Activated naive CD4-positive, alpha-beta T cell treated with anti-CD3 and anti-CD28 coated beads, Interleukin-2, amount 50 U/mL, for 16 hours (primary cell): ENCODE measurements at places on chromosomes 3 and 15.
A peak's percentile ranks its signal among the peaks of the same experiment; 100 is the strongest.

- no peak for DNase-seq
These were observed 9.5 kb downstream of the SEC22C start for GRCh38 chr3:42572278-42572677.

DNA sequence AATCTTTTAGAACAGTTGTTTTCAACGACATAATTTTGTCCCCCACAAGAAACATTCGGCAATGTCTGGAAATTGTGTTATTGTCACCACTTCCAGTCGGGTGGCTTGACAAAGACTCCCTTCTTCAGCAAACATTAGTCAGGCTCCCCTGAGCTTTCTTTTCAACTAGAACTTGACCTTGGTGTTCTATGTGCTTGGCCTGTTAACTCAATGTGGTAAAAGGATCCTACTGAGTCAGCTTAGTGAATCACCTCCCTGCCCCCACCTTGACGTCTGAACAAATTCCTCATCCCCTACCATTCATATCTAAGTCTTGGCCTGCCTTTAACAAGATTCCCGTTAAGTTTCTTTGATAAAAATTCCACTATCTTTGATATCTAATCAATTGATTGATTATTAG is 465.0 kb upstream of the ROBO1 start:
- DNase-seq, result no peak

DNA sequence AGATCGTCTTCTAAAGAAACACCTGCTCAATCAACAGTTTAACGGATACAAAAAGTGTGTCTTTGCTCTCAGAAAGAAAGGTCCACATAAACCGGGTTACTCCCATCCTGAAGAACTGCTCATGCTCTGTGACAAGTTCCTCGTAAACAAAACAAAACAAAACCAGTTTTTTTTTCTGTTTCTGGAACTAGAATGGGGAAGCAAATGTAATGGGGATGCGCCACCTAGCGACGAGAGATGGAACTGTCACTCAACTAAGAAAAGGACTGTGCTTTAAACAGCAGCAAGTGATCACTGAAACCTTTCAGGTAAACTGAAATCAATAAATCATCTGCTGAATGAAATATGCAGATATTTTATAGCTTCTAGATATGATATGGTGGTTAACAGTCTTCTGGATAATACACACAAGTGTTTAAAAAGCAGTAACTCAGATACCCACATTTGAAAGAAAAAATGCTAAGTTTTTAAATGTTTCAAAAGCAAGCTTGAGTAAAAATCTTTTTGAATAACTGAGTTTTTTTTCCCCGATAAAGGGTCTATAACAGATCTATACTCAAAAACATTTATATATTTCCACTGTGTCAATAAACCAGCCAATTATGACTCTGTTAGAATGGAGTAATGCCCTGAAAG is 10.9 kb downstream of the TM2D3 start:
- peak; percentile 68 for DNase-seq

DNA sequence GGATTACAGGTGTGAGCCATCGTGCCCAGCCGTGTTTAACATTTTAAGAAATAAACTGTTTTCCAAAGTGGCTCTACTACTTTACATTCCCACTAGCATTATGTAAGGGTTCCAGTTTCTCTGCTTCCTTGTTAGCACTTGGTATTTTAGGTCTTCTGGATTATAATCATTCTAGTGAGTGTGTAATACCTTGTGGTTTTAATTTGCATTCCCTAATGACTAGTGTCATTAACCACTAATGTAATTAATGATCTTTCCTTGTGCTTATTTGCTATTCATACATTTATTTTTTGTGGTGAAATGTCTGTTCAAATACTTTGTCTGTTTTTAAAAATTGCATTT is 30.7 kb downstream of the ARIH2 start:
- DNase-seq, result no peak

- no peak for DNase-seq
These were observed 43.2 kb upstream of the EPHB1 start for GRCh38 chr3:134751831-134752230.

GRCh38 chr15:100093211-100094126 is 248.3 kb downstream of the ADAMTS17 start:
- DNase-seq, result no peak

- no peak for DNase-seq
These were observed 108.7 kb upstream of the UBE2E2 start for GRCh38 chr3:23094412-23094811.

DNA sequence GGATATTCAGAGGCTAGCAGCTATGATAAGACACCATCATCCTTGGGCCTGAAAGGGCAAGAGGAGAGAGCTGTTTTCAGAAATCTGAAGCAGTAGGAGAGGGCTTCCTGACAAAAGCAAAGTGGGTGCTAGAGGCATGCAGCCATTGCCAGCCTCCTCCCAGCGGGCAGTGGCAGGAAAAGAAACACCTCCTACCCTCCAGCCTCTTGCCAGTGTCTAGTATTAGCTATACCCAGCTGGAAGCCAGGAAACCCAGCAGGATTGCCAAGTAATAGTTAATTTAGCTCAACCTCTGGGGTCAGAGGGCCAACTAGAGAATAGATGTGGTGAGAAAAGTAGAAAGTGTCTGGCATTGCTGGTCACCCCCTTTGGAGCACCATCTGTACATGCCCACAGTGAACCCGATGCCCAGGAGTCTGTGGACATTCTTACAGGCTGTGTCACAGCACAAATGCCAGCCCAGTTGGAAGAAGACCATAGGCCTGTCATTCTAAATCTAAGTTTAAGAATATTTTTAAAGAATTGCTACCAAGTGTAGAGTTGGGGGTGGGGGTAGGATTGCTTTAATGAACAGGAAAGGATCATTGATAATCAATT is 85.3 kb downstream of the HCN4 start:
- no peak for DNase-seq

DNA sequence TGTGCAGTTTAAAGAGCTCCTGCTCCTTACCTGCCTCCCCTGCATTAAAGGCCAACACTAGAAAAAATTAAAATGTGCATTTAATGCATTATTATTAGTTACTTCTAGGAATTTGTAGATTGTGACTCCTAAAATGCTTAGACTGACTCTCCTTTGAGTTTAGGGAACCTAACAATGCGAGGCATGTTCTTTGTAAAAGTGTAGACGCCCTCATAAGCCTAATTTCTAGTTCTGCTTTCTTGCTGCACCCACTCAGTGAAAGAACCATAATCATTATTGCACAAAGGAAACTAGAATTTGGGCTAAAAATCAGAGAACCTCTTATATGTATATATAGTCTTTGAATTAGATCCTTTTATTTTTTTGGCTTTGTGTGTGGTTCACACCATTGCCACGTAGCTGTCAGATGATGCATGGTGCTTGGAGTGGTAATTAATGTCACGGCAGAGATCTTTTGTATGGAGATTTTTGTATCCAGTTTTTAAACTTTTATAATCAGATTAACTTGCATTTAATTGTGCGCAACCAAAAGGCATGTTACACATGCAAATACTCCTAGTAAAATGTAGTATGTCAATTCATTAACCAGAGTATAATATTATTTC is 710 bp downstream of the ABHD10 start:
- no peak for DNase-seq

DNA sequence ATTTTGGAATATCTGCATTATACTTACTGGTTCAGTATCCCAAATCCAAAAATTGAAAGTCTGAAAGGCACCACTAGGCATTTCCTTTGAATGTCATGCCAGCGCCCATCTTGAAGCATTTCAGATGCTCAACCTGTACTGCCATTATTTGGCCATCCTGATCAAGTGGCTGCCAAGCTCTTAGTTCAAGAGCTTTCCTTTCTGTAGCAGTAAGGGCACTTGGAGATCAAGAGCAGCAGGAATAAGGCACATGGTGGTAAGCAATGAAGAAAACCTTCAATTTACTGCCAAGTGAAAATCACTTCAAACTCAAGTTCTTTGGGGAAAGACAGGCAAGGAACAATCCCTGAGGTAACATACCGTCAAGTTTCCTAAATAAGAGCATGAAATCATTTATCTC is 10.0 kb downstream of the RHOA start:
- DNase-seq, result no peak

DNA sequence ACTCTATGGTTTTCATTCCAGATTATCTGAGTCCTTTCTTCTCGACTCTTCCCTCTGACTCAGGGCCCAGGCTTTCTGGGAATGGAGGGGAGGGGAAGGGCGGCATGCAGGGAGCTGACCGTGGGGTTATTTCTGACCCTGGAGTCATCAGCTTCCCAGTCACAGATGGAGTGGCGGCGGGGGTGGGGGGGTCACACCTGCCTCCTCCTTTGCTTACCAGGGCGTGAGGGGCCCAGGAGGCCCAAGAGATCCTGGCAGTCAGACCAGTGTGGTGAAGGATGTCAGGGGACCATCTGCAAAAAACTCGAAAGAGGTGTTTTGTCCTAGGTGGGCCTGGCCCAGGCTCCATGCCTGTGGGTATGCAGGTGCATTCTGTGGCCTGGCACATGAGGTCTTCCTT is 996 bp upstream of the XIRP1 start:
- DNase-seq, result no peak

GRCh38 chr3:99396651-99397275 is 241.6 kb upstream of the COL8A1 start:
- DNase-seq, result no peak

DNA sequence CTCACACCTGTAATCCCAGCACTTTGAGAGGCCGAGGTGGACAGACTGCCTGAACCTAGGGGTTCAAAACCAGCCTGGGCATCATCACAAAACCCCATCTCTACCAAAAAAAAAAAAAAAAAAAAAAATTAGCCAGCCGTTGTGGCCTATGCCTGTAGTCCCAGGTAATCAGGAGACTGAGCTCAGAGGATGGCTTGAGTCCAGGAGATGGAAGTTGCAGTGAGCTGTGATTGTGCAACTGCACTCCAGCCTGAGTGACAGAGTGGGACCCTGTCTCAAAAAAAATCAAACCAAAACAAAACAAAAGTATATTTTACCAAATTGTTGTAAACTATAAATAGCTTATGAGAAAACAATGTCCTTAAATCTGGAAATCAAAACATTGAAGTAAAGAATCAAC is 34.7 kb upstream of the UBP1 start:
- DNase-seq, result no peak

DNA sequence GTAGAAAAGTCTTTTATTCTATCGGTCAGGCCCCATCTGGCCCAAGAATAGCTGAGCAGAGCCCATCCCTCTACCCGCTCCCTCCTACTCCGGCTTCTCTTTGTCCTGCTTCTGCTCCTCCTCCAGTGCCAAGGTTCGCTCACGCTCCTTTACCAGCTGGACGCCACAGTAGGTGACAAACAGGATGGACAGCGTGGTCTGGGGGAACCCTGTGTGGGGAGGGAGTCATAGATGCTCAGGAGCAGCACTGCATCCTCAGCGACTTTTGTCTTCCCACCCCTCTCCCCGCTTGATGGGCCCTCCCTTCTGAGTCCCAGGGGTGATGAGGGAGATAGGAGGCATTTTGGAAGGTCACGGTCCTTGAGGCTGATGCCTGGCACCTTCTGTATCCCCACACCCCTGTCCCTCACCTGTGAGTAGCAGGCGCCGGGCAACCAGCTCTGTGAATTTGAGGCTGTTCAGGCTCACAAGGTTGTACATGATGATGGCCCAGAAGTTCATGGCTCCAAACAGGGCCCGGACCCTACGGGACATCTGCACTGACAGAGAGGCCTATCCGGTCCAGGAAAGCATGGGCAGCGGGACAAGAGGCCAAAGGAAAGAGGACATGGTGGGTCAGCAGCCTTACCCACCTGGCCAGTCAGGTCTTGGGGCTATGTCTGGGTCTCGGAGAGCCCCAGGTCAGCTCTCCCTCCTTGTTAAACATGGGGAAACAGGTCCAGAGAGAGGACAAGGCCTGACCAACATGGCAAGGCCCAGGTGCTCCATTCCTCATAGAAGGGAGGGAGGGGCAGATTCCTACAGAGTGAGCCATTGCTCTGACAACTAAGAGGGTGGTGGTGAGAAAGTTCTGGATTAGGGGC is 7.6 kb downstream of the KLHL40 start:
- DNase-seq, result peak; percentile 4

GRCh38 chr15:100939791-100940190 is 20.6 kb downstream of the LRRK1 start:
- DNase-seq, result no peak

DNA sequence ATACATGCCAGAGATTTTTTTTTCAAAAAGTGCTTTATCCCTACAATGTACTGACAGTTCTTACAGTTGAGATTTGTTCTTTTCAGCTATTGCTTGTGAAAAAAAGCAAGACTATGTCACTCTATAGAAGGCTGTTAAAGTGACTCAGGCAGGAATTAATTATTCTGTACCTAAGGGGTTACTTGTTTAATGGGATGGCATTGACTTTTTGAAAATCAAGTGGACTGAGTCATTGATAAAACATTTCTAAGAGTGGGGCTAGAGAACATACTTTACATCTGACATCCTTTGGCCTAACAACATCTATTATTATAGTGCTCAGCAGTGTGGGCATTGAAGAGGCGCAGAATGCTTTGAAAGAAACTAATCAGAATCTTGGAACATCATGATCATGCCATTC is 34.3 kb downstream of the INTS14 start:
- DNase-seq, result no peak

GRCh38 chr3:16430717-16431630 is 82.5 kb downstream of the RFTN1 start:
- no peak for DNase-seq

- no peak for DNase-seq
These were observed 9.1 kb downstream of the MRPS11 start for GRCh38 chr15:88476635-88477060.

DNA sequence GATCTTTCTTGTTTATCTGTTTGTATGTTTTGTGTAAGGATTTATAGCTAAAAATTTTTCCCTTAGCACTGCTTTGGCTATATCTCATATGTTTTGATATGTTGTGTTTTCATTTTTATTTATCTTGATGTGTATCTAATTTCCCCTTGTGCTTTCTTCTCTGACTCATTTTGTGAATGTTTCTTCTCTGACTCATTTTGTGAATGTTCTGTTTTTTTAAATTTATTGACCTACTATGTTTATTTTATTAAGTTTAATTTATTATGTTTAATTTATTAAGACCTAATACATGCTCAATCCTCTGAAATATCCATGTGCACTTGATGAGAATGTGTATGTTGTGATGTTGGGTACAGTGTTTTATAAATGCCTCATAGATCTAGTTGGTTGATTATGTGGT is 793.5 kb upstream of the CADM2 start:
- no peak for DNase-seq

- DNase-seq, result no peak
These were observed 25.2 kb downstream of the ATP6V1A start for GRCh38 chr3:113771993-113772392.

DNA sequence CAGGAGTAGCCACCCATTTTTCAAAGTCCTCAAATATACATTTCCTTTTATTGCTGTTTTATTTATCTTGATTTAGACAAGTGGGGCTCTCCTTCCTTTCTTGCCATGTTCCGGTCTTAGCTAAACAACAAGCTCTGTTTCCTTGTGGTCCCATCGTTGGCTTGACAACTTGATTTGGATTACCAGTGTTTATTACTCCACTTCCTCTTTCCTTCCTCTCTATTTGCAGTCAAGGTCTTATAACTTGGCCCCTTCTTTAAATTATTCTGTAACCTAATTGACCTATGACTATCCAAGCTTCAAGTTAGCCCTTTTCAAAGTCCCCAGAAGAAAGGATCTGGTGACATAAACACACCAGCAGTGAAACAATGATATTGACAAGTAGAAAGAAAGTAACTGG is 130.6 kb upstream of the STT3B start:
- DNase-seq, result no peak

- no peak for DNase-seq
These were observed 26.4 kb upstream of the TMEM115 start for GRCh38 chr3:50385754-50386153.

GRCh38 chr3:38992117-38992760 is 59.5 kb downstream of the SCN11A start:
- no peak for DNase-seq
